ENCODE measurements at places on chromosomes 7 and 10.

DNA sequence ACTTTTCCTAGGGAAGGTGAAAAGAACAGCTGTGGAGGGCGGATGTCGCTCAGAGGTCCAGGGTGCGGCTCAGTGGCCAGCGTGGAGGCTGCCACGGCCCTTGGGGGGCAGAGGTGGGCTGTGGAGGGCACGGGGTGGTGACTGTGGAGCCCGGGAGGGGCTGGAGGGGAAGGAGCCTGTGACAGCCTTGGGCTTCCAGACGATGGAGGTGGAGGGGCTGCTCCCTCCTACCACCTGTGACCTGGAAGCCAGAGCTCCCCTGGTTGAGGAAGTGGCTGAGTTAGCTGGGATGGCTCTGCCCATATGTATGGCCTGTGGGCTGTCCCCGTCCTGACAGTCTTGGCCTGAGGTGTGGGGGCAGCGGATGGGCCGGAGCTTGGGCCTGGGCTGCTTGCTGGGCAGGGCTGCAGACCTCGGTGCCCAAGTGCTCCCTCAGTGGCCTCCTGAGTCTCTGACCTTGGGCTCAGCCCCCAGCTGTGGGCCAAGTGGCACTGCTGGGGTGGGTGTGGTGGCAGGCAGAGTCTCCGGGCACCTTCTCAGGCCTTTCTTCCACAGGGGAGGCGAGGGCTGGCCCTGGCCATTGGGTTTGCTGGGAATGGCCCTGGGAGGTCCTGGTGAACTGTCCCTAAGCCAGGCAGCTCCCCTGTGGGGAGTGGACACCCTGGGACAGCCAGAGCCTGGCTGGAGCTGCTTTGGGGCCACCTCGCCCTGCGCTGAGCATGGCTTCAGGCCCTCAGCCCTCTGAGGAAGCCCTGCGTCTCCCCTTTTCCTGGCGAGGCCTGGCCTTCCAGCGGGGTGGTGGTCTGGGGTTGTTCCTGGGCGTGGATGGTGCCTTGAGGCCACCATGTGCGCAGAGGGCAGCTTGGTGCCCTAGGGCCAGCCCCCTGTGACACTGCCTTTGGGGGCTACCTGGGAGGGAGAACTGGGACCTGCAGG is 3.9 kb downstream of the BRI3 start:
- no peak for DNase-seq

DNA sequence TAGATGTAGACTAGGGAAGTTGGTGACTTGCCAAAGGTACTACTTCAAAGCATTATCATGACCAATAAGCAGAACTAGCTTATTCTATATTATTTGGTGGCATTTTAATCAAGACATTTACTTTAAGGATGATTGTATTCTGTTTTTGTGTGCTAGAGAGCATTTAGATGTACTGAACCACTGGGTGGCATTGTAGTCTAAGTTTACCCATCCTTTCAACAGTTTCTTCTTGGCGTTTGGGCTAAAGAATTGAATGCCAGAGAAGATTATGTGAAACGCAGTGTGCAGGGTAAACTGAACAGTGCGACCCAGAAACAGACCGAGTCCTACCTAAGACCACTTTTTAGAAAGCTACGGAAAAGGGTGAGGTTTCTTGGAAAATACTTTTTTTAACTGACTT is 26.8 kb downstream of the PRPF18 start:
- DNase-seq: no peak

GRCh38 chr10:114271779-114272167 is 32.7 kb downstream of the VWA2 start:
- no peak for DNase-seq

- no peak for DNase-seq
Measured at GRCh38 chr7:131057794-131058070, 269.9 kb upstream of the MKLN1 start.

- no peak for DNase-seq
Measured at GRCh38 chr7:73999664-74000435, 28.1 kb upstream of the ELN start.

DNA sequence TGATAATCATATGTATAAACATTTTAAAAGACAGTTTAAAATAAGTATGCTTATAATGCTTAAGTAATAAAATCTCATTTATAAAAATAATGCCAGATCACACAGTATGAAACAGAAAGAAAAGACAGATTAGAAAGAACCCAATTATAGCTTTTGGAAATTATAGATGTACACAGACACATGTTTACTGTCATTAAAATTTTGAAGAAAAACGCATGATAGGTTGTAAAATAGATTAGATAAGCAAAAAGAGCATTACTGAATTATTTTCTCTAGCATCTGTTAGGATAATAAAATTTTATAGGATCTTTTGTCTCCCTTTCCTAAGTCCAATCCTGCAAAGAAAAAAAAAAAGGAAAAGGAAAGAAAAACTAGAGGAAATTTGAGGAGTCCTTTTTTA is 1107.3 kb upstream of the LRRN3 start:
- no peak for DNase-seq

DNA sequence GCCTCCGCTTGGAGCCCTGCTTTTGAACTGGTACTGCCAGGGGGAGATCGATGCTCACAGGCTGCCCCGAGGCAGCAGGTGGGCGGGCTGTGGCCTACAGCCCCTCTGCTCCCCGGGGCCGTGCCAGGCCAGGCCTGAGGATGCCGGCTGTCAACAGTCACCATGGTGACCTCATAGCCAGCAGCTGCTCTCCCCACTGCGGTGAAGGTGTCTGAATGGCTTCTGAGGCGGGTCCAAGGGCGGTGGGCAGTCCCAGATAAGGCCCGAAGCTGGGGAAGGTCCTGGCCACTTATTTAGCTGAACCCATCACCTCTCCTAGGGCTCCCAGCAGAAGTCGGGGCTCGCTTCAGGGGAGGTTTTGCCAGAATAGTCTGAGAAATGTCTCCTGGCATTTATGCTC is 179.3 kb downstream of the ARHGAP12 start:
- DNase-seq: no peak

DNA sequence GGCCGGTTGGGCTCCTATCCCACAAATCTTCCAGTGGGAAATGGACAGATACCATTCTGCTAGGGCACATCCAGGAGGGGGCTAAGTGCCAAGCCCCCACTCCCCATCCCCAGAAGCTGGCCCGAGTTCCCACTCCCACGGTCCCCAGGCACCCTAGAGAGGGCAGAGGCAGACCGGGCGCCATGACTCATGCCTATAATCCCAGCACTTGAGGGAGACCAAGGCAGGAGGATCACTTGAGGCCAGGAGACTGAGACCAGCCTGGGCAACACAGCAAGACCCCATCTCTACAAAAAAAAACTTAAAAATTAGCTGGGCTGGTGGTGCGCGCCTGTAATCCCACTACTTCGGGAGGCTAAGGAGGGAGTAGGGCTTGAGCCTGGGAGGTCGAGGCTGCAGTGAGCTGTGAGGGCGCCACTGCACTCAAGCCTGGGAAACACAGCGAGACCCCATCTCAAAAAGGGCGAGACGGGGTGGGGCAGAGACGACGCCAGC is 870 bp downstream of the GNA12 start:
- no peak for DNase-seq

GRCh38 chr10:88395677-88396076 is 187.4 kb downstream of the RNLS start:
- DNase-seq: no peak

DNA sequence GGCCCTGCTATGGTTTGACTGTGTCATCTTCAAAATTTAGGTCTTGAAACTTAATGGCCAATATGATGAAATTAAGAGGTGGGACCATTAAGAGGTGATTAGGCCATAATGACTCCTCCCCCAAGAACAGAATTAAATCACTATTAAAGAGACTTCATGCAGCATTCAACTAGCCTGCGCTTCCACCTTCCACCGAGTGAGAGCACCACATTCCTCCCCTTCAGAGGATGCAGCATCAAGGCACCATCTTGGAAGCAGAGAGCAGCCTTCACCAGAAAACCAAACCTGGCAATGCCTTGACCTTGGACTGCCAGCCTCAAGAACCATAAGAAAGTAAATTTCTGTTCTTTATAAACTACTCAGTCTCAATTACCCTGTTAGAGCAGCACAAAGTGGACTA is 371.1 kb upstream of the NFE2L3 start:
- no peak for DNase-seq

DNA sequence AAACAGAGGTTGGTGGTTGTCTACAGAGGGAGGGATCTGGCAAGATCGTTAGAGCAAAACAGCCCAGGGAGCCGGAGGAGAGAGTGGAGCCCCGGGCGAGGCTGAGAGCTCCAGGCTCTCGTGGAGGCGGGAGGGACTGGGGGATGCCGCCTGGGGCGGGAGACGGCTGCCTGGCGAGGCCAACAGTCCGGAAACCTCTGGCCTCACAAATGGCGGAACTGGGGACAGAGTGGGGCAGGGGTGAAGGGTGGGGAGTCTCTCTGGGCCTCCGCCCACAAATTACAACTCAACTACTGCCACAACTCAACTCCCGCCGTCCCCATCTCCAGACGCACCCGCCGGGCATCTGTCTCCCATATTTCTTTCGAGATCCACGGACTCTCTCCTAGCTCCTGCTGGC is 47.7 kb downstream of the CLEC2L start:
- no peak for DNase-seq

DNA sequence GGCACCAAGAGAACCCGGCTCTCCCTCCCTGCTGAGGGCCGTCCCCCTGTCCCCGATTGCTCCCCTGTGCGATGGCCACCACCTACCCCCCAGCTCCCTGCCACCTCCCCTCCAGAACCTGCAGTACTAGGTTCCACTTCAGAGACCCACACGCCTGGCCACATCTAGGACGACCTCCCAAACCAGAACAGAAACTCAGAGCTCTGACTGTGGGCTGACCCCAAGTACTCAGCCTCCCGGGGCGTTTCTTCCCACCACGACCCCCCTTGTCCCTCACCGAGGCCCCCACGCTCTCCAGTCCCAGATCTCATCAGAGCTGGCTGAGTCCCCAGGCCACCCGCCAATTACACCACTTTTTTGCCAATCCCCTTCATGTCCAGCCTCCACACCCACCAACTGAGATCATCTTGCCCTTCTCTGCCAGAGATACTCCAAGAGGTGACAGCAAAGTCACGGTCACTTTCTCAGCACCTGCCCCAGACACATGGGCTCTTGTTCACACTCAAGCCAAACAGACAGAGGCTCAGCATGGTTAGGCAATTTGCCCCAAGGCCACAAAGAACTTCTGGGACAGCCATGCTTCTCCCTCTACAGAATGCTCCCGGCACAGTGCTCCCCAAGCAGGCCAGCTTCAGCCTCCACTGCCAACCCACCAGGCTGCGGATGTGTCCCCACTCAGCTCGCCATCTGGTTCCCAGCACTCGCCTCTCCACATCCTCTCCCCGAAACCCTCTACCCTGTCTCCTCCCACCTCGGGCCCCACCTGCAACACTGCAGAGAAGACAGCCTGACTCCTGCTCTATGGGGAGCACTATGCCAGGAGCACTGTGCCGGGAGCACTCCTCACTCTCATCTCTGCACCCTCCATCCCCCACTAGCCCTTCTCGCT is 4.7 kb downstream of the TMEM120A start:
- no peak for DNase-seq

DNA sequence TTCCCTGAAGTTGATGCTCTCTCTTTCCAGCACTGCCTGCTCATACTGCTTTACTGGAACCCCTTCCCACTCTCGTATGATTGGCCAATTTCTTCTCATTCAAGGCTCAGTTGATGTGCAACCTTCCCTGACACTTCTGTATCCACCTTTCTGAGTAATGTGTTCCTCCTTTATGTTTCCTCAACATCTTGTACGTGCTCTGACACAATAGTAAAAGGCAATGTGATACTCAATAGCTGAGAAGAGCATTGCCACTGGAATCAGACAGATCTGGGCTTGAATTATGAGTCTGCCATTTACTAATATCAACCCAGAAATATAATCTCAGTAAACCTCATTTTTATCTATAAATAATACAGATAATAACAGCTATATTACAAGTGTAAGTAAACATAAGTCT is 34.7 kb downstream of the ARL4A start:
- no peak for DNase-seq

DNA sequence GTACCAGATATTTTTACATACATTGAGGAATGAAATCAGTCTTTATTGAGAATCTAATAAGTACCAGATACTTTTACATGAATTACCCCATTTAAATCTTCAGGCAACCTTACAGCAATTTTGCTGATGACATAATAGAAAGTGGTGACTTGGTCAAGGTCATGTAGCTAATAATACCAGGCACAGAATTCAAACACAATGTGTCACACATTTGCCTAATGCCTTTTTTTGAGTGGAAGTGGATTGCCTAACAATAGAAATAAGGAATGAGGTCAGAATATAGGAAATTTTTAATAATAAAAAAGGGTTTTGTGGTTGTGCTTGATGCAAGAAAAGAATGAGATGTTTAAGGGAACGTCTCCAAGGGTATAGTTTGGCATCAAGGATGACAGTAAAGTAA is 466.6 kb upstream of the IGFBP3 start:
- no peak for DNase-seq

DNA sequence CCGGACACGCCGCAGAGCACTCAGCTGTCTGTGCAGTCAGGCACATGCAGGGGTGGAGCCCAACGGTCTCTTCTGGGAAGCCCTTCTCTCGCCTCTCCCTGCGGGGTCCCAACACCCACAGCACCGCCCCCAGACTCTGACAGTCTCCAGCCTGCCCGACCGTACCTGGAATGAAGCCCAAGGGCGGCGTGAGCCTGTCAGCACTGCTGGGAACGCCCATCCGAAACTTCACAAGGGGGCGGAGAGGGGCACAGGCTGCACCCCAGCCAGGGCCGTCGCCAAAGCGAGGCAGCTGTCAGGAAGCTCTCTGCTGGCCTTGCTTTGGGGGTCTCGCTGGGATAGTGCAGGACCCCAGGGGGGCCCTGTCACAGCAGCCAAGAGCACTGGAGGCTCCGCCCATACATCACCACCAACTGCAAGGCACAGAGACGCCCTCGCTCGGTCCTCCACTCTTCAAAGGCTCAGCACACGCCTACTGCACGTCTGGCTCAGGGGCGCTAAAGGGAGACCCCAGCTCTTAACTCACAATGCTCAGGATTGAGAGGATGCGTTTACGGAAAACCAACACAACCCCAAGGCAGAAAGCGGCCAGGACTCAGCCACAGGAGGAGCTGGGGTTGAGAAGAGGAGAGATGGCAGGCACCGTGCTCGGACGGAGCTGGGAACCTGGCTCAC is 30.9 kb downstream of the MAD1L1 start:
- DNase-seq: no peak

- DNase-seq: no peak
Measured at GRCh38 chr7:46202379-46202778, 281.3 kb upstream of the IGFBP3 start.

- DNase-seq: no peak
Measured at GRCh38 chr10:96244354-96244753, 27.0 kb downstream of the BLNK start.

- DNase-seq: no peak
Measured at GRCh38 chr7:20963556-20964280, 177.0 kb upstream of the SP8 start.
